ENCODE measurements at places on chromosomes 7 and 10.
A peak's percentile ranks its signal among the peaks of the same experiment; 100 is the strongest.

GRCh38 chr7:113086431-113086888 lies at the start of gene GPR85:
TSS of gene GPR85 (minus strand) at chr7:113086827. CDS start at chr7:113084721, 2,106 bp downstream.
- DNase-seq = no peak

DNA sequence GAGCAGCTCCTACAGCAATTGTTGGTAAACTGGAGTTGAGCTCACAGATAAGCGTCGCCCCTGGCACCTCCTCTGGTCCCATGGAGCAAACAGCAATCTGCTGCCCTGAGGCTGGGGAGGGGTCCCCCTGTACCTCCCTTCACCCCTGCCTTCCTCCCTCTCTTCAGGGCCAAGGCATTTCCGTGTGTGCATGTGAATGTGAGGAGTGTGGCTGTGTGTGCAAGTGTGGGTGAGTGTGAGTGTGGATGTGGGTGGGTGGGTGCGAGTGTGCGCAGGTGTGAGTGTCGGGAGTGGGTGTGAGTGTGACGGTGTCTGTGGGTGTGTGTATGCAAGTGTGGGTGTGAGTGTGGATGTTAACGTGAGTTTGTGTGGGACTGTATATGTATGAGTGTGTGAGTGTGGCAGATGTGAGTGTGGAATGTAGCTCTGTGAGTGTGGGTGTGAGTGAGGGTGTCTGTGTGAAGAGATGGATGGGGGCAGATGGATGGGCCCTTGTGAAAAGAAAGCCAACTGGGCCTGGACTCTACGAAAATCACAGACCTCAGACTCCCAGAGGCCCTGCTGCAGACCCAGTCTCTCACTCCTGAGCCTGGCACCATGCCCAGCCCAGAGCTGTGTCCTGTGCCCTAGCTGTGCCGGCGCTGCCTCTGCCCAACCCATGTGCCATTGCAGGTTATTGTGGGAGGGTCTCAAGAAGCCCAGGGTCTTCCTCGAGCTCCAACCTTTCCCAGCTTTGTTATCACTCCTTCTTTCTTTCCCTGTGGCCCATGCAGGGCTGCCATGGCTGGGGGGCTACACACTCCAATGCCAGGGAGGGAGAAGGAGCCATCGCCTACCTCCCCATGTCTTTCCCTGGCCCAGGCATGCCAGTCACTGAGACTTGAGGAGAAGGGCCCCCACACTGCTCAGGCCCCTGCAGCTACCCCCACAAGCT lies 73.9 kb downstream of the GRID1 start:
- no peak for DNase-seq

GRCh38 chr7:91894781-91895480 lies 14.4 kb upstream of the MTERF1 start:
- DNase-seq = no peak

GRCh38 chr10:130848855-130849254 lies 462.7 kb downstream of the TCERG1L start:
- DNase-seq = no peak

DNA sequence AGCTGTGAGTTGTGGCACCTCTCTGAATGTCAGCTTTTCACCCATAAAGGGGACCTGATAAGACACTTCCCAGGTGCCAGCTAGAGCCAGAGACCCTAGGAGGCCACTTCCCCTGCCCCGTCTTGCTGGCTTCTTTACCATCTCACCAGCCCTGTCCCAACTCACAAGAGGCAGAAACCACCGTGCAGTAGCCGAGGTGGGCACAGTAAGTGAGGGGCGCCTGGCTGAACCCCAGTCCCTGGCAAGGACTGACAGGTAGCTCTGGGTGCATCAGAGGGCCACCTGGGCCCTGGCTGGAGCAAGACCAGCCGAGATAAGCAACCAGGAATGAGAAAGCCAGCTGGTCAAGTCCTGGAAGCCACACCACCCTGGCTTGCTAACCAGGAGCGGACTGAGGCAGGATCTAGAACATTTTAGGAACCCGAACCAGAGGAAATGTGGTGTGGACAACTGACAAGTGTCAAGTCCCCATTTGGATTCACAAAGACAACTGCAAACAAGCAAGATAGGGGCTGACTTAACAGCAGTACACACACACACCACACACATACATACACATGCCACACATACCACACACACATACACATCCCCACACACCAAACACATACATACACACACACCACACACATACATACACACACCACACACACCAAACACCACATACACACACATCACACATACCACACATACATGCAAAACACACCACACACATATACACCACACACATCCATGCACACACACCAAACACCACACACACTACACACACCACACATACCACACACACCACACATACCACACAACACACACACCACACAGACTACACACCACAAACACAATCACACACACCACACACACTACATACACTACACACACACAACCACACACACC lies 20.8 kb downstream of the OGDHL start:
- DNase-seq = no peak

DNA sequence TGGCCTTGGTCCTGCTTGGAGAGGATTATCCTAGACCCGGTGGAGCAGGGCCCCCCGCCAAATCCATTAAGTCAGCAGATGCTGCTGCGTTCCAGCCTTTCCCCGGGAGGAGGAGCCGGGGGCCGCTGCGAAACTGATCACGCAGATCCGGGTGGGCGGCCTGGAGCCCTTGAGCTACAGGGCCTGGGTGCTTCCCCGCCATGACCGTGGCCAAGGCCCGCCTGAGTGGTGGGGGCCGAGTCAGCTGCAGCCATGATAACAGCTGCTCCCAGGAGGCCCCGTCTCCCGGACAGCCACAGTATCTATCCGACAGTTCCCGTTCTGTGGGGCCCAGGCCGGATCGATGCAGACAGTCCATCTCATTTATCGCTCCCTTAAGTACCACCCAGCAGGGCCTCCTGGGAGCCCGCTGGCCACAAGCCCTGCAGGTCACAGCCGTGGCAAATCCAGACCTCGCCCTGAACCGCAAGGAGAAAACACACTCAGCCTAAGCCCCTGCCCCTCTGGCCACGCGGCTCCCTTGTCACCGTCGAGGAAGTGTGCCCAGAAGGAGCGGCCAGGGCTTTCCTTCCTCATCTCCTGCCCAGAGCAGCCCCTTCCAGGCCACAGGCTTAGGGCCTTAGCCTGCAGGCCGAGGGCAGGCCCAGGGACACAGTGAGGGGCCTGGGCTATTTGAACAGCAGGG lies 34.4 kb upstream of the SLC29A4 start:
- no peak for DNase-seq

GRCh38 chr10:124319926-124320391 lies 98.8 kb downstream of the OAT start:
- DNase-seq = no peak

GRCh38 chr10:61166065-61166464 lies 222.1 kb upstream of the RHOBTB1 start:
- DNase-seq = no peak

DNA sequence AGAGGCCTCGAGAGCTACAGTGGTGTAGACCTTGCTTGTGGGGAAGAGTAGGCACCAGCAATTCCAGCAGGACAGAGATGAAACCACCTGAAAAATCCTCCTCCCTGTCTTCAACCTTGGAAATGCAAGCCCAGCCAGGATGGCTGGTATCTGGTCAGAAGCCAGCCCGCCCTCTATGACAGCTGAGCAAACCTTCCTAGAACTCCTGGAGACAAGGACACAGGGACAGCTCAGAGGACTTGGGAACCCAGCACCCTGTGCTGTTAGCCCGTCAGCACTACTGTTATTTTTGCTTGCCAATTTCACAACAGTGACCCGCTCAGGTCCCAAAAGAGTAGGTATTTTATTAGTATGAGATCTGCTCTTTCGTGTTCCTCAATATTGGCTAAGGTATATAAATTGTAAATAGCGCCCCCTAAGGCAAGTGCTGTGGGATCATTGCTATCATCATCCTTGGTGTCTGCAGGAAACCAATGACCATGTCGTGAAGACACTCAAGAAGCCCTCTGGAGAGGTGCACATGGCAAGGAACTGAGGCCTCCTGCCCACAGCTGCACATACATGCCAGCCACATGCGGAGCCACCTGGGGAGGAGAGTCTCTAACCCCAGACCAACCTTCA lies 156.5 kb upstream of the CHST15 start:
- no peak for DNase-seq

DNA sequence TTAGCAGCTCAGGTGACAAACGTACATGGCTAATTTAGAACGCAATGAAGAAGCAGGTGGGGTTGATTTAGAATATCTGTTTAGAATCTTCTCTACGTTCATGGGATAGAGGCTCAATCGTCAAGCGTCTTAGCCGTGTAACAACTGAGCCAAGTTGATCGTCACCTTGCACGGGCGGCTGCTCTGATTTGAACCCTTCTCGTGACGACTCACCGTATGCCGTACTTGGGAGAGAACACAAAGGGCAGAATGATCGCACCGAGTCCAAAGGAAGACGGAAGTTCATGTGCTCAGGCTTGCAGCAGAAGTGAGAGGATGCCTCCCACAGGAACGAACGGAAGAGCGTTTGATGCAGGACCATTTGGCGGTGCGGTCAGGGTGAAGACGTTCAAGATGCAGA lies 108.3 kb upstream of the TCERG1L start:
- no peak for DNase-seq

DNA sequence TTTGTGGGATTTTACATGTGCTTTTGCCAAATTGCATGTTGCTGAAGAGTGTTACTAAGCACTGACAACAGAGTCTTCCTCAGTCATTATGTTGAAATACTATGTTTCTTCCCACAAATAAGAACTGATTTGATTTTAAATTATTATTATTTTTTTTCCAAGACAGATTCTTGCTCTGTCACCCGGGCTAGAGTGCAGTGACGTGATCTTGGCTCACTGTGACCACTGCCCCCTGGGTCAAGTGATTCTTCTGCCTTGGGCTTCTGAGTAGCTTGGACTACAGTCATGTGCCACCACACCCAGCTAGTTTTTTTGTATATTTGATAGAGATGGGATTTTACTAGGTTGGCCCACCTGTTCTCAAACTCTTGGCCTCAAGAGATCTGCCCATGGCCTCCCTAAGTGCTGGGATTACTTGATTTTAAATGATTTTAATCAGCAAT lies 42.3 kb downstream of the MINPP1 start:
- DNase-seq = no peak

GRCh38 chr7:150784954-150785353 lies 15.2 kb downstream of the TMEM176B start:
- no peak for DNase-seq

- no peak for DNase-seq
Observed at GRCh38 chr7:100580466-100581283, 5.3 kb downstream of the LRCH4 start.

DNA sequence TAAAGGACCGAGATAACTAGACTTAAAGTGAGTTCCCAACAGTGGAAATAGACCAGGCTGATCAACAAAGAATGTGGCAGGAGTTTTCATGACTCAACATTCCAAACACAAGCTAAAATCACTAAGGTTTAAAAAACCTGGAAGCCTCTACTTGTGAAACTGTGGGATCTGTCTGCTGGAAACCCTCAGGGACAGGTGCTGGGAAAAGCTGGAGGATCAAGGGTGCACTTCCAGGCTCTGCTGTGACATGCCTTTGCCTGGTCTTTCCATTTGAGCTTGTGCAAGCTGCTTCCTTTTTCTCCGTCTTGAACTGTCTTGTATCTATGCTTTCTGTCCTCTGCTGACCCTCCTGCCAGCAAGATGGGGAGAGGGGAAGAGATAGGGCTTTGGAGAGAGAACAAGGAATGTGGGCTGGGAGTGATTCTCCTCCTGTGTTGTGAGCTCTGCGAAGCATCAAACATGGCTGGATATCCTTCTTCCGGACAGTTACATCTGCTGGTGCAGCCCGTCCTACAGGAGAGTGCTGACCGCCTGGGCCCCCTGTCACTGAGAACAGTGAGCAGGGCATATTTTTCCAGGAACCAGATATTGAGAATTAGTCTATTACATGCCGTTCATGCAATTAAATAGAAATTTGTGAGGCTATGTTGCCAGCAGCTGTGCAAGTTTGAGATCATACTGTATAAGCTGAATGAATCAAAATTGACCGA lies 25.5 kb downstream of the ARHGAP22 start:
- DNase-seq = no peak

DNA sequence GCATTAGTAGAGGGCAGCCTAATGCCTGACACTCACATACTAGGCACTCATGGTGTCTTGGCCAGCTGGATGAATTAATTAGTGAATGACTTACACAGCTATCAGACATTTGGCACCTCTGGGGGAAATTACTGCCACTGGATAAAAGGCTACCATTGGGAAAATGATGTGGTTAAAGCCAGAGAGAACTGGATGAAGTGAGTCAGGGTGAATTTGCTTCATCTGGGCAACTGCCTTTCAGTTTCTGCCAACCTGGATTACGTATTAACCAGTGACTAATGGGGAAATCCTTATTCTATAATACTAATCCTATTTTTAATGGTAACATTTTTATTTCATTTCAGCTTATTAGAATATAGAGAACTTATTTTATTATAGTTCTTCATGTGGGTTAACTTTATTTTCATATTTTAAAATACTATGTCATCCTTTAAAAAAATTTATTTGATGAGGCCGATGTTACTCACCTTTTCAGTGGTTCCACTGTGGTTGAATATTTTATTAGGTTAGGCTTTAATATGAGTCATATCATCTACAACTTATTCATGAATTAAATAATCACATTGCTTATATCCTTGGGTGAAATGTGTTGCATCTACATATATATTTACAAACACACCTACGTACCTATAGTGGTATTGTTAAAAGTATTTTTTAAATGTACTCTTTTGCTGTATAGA lies 85.6 kb upstream of the CAPZA2 start:
- peak; percentile 66 for DNase-seq
